ENCODE measurements at places on chromosomes 11 and 22. TPM values are rescaled to one million over a fixed set of nuclear protein-coding genes. Genes with fewer than 3 reads are reported as not detected.

Gene LARGE1
- polyA plus RNA-seq: 4.6 TPM

Gene OR9I1
- polyA plus RNA-seq: not detected

Gene APOL6
- 5.7 TPM for polyA plus RNA-seq

DNA sequence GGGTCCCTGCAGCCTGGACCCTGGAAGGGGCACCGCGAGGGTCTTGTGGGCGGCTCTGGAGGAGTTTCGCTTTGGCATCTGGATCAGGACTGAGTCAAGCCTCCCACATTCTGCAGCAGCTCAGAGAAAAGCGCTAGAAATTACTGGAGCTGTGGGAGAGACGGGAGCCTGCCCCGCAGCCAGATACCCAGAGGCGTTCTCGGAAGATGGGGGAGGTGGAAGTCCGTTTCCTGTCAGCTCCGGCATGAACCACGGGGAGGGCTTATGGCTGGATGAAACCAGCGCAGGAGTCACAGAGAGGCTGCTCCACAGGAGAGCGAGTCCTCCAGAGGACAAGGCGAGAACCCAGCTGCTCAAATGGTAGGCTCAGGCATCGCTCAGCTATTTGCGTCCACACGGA lies 379.3 kb downstream of the OPCML start:
- DNase-seq: no peak

- no peak for DNase-seq
Observed at GRCh38 chr22:50104141-50104544, 14.3 kb downstream of the MOV10L1 start.

GRCh38 chr11:126945319-126945718 lies 55.3 kb downstream of the KIRREL3 start:
- DNase-seq: no peak

DNA sequence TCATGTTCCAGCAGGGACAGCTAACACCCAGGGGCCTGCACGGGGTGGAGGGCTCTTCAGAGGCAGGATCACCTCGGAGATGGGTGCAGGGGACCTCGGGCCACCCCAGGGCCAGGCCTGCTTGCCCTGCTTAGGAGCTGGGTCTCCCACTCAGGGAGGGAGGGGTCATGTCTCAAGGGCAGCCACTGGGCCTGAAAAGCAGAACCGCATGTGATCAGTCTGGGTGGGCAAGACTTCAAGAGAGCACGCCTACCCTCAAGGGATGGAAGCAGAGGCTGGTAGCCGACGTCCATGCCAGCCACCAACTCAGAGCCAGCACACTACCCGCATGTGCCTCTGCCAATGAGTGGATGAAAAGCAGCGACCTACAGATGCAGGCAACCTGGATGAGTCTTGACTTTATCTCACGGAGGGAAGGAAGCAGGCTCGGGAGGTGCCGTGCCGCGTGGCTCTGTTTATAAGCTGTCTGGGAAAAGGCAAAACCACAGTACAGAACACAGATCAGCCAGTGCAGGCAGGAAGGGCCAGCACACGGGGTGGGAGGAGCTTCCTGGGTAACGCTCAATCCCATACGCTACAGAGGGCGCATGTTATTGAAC lies 16.0 kb downstream of the TBX1 start:
- DNase-seq: no peak

DNA sequence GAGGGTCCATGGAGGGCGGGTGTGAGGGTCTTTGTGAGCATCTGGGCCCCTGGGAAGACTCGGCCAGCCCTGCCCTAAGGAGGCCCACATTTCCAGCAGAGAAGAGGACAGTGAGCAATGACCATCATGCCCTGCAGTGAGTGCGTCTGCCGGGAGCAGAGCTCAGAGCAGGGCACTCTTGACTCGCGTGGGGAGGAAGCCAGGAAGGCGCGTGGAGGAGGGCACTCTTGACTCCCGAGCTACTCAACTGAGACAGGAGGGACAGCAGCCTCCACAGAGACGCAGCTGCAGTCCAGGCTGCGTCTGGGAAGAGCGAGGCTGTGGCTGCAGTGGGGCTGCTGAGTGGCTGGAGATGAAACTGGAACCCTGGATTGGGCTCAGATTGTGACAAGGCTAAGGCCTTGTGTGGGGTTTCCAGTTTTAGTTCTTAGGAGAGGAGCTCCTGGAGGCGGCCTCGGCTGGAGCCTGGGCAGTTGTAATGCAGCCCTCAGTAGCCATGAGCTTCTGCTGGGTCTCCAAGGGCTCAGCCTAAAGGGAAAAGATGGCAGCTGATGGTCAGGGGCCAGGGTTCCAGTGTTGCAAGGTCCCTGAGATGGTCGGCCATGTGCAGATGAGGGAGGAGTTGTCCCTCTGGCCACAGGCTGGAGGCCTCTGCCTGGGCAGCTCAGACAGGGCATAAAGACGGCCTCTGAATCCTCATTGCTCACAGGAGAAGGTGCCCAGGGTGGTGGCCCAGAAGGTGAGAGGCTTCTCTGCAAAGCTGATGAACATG lies 264.7 kb upstream of the B3GAT1 start:
- DNase-seq: no peak

GRCh38 chr11:130174642-130175041 lies 15.1 kb downstream of the ST14 start:
- no peak for DNase-seq
